ENCODE measurements at places on chromosomes 16 and 17.
A peak's percentile ranks its signal among the peaks of the same experiment; 100 is the strongest.

DNA sequence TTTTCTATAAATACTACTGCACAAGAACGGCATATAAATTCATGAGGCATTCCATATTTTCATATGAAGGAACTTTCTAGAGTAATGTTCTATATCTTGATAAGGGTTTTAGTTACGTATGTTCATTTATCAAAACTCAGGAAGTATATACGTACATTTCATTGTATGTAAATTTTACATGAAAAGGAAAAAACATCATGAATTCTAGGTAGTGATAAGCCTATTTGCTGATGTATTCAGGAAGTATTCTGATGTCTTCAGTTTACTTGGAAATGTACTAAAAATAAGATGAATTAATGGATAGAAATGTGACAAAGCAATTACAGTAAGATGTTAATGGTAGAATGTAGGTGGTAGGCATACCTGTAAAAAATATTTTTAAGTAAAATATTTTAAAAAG, 4.7 kb downstream of the DGKE start:
- no peak for DNase-seq

DNA sequence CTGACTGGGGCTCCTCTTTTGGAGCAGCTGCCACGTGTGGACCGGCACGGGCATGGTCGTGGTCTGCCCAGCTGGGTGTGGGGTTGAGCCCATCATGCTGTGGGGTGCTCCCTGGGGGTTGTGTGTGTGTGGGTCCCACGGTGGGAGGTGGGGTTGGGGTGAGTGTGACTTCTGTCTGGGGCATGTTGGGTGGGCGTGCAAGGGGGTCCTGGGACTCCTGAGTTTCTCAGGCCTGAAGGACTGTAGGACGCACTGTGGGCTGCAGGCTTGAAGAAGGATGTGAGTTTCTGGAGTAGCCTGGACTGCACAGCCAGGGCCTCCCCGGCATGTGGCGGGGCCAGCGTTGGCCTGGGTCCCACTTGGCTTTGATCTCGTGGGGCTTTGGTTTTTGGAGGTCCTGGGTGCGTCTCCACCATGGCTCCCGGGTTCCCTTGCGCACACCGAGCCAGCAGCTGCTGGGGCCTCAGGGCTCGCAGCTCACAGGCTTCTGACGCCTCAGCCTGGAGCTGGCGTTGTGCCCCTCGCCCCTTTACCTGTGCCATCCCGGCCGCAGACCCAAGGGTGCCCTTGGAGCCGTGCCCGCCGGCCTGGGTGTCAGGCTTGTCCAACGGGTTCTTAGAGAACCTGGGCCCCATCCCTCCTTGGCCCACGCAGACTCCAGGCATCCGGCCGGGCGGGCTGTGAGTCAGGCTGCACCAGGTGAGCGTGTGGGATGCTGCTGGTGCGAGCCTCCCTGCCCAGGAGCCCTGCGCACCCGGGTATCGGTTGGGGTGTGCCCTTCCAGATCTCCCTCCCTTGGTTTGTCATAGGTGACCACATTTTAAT, 34.4 kb upstream of the ZNF750 start:
- DNase-seq, result peak; percentile 31

DNA sequence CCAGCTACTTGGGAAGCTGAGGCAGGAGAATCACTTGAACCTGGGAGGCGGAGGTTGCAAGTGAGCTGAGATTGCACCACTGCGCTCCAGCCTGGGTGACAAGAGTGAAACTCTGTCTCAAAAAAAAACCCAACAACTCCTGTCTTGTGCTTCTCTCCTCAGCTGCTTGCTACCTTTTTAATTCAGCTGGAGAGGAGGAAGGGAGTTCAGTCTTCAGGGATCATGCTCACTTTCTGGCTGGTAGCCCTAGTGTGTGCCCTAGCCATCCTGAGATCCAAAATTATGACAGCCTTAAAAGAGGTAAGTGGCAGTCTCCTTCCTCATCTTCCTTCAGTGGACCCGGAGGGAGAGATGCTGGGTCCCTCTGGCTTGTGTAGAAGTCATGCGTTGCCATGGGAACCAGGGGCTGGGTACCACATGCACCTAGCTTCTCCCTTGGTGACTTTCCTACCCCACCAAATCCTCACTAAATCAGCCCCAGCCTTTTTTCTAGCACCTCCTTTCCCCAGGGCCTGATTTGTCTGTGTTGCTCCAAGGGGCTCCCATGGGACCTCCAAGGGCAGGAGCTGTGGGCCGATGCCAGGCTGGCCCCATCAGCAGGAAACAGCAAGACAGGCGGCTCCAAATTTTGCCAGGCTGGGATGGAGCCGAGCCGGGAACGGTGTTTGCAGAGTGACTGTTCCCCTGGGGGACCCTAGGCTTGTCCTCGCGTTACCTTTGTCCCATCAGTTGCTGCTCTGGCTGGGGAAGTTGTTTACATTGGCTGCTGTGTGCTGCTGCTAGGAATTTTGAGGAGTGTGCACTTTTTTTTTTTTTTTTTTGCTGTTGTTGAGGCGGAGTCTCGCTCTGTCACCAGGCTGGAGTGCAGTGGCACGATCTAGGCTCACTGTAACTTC, 65.2 kb downstream of the ABCC1 start:
- no peak for DNase-seq

DNA sequence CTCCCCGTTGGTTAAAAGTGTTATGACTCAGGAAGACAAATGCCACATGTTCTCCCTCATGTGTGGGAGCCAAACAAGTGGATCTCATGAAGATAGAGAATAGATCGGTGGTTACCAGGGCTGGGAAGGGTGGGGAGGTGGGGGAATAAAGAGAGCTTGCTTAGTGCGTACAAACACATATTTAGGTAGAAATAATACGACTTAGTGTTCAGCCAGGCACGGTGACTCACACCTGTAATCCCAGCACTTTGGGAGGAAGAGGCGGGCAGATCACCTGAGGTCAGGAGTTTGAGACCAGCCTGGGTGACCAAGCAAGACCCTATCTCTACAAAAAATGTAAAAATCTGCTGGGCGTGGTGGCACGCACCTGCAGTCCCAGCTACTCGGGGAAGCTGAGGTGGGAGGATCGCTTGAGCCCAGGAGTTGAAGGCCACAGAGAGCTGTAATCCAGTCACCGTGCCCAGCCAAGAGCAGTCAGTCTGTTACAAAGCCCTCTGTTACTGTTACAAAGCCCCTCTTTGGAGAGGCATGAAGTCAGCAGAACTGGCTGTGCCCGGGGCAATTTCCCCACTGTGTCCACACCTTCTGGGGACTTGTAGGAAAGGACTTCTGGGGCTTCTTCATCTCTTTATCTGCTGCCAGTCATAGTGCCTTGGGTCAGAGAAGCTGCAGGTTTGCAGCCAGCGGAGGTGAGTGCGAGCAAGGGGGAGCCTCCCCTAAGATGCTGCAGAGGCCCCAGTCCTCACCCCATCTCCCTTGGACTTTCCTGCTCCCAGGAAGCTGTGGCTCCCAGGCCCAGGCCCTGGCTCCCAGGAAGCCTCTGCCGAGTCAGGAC, 4.3 kb upstream of the ALDH3A1 start:
- no peak for DNase-seq

GRCh38 chr16:67883872-67884261, 818 bp upstream of the NRN1L start:
- no peak for DNase-seq
